ENCODE measurements at places on chromosomes 3 and 15.

DNA sequence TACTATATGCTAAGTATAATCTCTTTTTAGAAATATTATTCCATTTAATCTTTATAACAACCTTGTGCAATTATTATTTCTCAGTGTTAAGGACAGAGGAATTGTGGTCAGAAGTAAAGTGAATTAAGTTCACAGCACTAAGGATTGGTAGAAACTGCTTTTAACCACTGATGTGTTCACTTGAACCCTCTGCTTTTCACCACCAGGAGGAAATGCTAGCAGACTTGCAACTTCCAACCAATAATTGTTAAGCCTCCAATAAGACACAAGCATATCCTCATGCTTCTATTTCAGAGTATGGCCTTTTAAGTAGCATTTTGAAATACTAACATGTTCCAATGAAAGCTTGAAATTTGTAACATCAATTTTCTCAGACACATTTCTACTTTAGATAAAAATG lies 527.4 kb downstream of the SI start:
- DNase-seq: no peak

DNA sequence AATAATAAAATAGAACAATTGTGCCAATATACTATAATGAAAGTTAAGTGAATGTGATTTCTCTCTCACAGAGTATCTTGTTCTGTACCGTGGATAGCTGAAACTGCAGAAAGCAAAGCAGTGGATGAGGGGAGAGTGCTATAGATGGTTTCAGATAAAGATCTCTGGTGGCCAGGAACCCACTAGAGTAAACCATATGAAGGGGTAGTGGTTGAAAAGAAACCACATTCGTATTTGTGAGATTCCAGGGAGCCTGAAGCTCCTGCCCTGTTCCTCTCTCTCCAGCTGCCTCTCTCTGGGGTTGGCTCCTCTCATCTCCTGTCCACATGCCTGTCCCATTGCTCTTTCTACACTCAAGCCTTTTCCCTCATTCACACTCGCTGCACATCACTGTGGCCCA lies 8.9 kb downstream of the ABHD17C start:
- DNase-seq: no peak

DNA sequence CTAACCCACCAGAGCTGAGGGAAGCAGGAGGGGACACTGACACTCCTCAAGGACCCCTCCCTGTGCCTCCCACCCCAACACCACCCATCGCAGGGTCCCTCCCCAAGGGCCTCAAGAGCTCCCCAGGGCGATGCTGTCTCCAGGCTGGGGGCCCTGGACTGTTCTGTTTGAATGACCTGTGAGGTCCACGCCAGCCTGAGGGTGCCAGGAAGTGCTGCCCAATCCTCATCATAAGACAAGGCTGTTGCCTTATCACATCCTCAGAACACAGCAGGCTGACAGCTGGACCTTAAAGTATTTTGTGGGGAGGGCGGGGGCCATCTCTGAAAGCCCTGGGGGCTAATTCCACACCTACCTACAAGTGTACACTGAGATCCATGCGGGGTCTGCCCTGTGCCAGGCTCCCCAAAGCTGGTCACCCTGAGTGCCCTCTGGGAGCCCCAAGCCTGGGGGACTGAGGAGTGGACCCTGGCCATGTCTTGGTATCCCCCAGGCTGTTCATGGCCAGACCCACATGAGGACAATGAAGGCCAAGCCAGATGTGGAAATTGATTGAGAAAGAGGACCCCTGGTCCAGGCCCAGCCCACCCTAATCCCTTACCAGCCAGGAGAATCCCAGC lies 23.8 kb upstream of the GOLGA6C start:
- DNase-seq: no peak

GRCh38 chr3:9226326-9226725 lies 23.1 kb downstream of the SRGAP3 start:
- DNase-seq: no peak

DNA sequence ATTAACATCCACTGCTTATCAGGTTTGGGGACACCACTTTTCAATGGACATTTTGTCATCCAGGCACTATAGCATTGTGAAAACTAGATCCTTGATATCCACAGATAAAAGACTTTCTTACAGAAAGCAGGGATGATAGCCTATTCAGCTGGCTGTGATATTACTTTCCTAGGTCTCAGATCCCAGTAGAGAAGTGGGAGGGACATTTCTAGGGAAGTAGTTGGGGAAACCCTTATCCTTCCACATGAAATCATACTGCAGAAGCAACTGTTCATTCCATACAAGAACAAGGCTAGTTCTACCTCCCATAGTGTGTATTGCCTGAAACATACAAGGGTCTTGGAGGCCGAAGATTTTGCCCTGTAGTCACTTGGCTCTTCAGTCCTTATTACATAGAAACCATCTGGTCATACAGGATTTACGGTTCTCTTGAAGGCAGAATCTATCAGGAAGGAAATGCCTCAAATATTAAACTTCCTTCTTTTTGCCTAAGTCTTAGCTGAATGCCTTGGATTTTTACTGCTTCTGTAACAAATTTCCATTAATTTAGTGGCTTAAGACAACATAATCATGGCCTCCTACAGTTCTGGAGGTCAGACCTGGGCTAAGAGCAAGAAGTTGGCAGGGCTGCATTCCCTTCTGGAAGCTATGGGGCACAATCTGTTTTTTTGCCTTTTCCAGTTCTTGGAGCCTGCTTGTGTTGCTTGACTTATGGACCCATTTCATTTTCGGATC lies 119.4 kb downstream of the ECT2 start:
- no peak for DNase-seq

GRCh38 chr3:139421460-139421859 lies 32.0 kb upstream of the COPB2 start:
- no peak for DNase-seq

GRCh38 chr3:69058947-69059224 lies 6.8 kb upstream of the TMF1 start:
- no peak for DNase-seq

DNA sequence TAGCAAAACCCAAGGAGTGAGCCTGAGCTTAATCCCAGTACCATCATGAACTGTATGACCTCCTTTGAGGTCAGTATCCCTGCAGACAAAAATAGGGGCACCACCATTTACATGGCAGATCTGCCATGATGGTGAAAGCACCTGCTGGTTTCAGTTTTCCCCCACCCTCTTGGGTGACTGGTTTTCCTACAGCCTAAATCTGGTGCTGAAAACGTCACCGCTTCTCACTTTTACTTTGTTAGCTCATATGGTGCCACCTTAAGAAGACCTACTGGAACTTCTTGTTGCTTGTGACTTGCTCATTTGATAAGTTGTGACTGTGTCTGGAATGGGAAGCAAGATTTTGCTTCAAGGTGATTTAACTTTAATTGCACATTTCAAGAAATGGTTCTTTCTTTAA lies 5.1 kb downstream of the PPP1R2 start:
- no peak for DNase-seq

- no peak for DNase-seq
These were observed 165.8 kb downstream of the VPS8 start for GRCh38 chr3:184977796-184978195.

GRCh38 chr15:63818629-63819028 lies 15.1 kb downstream of the HERC1 start:
- DNase-seq: no peak

DNA sequence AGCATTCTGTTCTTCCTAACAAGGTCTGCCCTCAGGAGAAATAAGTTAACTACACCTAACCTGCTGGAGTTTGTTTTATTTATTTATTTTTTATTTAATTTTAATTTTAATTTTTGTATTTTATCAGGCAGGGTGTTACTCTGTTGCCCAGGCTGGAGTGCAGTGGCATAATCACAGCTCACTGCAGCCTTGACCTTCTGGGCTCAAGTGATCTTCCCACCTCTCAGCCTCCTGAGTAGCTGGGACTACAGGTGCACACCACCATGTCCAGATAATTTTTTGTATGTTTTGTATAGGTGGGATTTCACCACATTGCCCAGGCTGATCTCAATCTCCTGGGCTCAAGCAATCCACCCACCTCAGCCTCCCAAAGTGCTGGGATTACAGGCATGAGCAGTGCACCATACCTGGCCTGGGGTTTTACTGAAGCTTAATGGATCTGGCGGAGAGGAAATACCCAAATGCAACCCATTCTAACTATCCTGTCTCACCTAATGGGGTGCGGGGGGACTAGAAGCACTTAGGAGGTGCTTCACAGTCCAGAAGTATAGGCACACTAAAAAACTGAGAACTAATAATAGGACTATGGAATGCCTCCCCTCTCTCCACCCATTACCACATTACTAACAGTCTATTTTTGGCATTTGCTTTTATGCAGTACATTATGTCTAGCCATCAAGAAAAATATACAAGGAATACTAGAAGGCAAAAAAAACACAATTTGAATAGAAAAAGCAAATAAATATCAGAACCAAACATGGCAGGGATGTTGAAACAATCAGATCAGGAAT lies 61.4 kb downstream of the TTBK2 start:
- DNase-seq: no peak

DNA sequence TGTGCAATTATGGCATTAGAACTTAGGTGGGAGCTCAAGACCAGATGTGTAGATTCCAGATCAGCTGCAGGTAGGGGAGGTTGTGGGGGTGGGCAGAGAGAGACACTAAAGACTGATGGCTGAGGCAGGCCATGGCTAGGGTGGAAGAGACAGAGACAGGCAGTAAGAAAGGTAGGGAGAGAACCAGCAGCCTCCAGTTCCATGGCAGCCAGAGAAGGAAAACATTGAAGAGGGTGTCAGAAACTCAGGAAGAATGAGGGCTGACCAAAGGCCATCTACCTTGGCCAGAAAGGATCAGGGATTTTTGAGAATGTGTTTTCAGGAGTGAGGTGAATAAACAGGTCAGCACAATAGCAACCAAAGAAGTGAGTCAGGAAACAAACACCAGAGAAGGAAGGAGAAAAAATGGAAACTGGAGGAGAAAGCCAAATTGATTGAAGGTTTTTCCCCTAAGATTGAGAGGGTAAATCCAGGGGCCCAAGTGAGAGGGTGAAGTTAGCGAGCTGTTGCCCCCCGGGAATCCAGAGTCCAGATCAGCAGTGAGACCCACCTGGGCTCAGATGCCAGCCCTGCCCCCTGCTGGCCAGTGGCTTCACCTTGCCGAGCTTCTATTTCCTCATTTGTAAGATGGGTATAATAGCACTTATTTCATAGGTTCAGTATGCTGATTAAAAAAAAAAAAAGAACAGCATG lies 41.0 kb downstream of the ABHD2 start:
- DNase-seq: peak; percentile 49

- DNase-seq: no peak
These were observed 156.2 kb downstream of the NLGN1 start for GRCh38 chr3:173553635-173554280.

DNA sequence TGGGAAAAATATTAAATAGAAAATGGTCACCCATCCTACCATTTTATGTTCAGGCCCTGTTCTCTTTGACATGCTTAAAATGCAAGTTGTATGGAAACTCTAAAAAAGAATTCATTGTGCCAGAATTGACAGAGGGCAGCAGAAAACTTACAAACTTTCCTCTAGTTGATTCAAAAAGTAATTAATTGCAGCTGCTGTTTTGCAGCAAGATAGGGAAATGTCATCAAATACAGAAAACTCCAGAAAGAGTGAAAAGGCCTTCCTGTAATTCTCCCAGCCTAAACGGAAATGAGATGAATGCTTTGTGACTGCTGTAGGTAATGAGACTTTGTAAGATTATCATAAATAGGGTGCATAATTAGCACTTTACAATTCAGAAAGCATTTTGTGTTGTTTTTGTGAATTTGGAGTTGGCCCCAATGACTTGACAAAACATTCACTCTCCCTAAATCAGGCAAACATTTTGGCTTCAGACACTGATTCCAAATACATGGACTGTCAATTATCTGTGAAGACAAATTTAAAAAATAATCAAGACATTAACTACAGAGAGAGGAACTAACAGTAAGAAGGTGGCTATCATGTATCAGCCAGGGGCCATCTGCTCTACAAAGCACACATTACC lies 861.8 kb downstream of the SQOR start:
- no peak for DNase-seq

Measured in activated CD8-positive, alpha-beta memory T cell treated with anti-CD3 and anti-CD28 coated beads for 1 hour (primary cell).